CD8-positive, alpha-beta memory T cell (primary cell): ENCODE measurements at places on chromosomes 7 and 10.

- no peak for DNase-seq
Observed at GRCh38 chr7:116433246-116433645, 66.3 kb upstream of the CAV2 start.

GRCh38 chr7:137996386-137996851, 5.5 kb downstream of the CREB3L2 start:
- DNase-seq: no peak

GRCh38 chr7:4014346-4015050, 667.6 kb upstream of the FOXK1 start:
- no peak for DNase-seq

DNA sequence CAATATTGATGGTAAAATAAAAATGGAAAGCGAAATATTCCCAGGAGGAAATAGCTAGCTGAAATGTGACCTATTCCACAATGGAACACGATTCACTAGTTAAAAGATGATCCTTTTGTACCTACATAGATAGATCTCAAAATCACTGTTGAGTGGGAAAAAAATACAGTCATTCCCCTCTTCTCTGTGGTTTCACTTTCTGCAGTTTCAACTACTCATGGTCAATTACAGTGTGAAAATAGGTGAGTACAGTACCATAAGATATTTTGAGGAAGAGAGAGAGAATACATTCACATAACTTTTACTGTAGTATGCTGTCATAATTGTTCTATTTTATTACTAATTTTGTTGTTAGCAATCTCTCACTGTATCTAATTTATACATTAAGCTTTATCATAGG, 56.0 kb upstream of the COL13A1 start:
- DNase-seq: no peak

- DNase-seq: no peak
Observed at GRCh38 chr7:88121335-88121734, 98.5 kb downstream of the SRI start.
